ENCODE measurements at places on chromosomes 13 and 19. TPM values are rescaled to one million over a fixed set of nuclear protein-coding genes. Genes with fewer than 3 reads are reported as not detected.

DNA sequence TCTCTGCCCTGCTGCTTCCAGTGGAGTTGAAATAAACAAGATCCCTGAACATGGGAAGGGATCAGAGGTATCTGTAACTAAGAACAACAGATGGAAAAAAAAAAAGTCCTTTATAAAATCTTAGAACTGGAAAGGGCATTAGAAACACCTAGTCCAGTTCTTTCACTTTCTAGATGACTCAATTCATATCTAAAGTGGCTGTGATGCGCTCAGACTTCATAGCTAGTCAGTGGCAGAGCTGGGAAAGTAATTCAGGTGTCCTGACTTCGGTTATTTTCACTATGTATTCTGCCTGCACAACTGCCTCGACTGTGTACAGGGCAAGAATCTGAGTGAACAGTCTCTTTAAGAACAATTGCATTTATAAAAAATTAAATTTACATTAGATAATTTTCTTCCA lies 151.8 kb upstream of the TMTC4 start:
- no peak for DNase-seq

- DNase-seq: no peak
Measured at GRCh38 chr13:50701469-50701868, 142.0 kb downstream of the DLEU7 start.

GRCh38 chr13:71712988-71713653 lies 153.9 kb downstream of the DACH1 start:
- DNase-seq: no peak

DNA sequence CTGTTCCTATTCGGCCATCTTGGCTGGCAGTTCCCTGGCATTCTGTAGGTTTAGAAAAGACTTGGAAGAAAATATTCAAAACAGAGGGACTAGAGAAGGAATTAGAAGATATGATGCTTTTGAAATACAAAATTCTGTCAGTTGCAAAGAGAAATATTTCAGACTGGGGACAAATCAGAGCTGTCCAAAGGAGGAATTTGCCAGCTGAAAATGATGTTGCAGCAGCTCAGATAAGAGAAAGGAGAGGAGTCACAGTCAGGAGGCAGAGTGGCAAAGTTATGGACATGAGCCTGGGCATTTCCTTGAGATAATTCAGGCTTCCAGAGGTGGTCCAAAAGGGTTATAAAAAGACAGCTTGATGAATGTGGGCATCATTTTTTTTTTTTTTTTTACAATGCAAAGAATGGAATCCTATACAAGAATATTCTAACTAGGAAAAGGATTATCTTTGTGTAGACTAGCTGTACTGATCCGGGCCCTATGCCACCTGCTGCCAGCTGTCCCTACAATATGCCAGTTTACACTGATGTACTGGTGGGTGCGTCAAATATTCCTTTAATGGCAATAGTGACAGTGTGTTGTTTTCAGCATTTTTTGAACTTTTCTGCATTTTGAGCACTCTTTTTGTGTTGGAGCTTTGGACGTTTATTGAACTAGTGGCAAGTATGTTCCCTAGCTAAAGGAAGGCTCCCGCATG lies 31.8 kb upstream of the CBY2 start:
- no peak for DNase-seq

DNA sequence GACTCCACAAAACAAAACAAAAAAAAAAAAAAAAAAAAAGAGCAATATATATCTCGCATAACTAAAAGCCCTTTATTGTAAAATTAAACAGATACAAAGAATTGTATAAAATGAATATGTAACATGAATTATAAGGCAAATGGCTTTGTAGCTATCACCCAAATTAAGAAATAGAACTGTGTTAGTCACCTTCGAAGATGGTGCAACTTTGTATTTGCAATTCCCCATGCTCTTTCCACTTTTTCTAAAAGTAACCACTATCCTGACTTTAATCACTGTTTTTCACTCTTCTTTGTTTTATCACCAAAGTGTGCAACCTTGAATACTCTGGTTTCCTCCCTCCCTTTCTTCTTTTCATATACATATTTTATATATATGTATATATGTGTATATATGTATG lies 57.1 kb upstream of the HTR2A start:
- no peak for DNase-seq

DNA sequence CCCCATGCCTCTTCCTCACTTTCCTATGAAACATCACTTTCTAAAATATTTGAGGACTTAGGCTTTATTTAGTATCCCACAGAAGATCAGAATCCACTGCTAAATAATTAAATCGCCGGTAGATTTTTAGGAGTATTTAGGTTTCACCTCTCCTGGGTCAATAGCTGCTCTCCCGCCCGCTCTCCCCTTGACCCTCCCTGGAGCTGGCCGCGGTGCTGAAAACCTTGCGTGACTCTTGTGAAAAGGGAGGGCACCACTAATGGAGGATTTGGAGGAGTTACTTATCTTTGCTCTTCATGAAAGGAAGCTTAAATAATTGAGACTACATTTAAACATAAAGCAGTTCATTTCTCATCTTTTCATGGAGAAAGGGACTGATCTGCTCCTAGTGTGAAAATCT lies 14.1 kb downstream of the POU4F1 start:
- DNase-seq: no peak

DNA sequence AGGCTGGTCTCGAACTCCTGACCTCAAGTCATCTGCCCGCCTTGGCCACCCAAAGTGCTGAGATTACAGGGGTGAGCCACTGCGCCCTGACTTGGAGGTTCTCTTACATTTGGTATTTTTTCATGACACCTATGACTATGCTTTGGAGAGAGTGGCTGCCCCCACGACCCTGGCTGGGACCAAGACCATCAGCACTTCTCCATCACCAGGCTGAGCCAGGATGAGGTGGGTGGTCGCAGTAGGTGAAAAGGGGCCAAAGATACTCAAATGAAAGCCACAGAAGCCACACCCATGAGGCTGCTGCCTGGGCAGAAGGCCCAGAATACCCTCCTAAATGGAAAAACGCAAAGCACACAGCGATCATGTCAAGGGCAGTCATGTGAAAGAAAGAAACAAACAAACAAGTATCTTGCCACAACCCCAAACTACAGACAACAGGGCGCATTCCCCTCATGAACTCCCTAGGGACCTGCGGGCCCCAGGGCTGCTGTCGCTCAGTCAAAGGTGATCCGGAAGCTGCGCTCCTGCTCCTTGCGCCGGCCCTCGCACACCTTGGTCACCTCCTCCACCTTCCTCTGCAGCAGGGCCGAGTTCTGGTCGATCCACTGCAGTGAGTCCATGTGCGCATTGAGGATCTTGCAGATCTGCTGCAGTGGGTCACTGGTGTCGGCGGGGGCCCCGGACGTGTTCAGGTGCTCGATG lies 11.2 kb upstream of the IL4I1 start:
- DNase-seq: no peak

DNA sequence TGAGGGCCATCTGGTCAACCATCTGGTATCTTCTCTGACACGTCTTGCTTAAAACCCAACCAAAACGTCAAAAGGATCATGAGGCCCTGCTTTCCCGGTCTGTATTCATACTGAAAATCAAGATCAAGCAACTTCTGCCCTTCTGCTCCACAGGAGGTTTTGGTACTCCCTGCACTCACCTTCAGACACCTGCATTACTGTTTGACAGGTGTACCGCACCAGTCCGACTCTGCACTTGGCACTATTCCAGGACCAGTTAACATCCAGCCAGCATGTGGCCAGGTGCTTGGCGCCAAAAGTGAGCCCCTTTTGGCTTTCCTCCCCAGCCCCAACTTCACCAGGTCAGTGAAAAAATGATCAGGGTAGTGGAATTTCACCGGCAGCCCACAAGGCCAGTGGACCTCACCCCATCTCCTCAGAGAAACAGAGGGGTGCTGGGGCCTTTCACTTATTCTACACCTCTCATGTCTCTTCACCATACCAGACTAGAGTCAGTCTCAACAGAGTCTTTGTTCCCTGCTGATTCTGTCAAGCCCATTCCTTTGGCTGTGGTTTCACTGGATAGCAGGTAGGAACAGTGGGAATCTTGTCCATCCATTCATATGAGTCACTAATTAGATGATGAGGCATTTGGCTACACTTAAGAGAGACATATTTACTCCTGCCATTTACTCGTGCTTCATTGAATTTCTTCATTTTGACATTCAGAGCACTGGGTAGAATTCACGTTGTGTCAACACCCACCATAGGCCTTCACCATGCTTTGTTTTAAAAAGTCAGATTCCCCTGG lies 85.3 kb downstream of the ZNF726 start:
- DNase-seq: no peak

DNA sequence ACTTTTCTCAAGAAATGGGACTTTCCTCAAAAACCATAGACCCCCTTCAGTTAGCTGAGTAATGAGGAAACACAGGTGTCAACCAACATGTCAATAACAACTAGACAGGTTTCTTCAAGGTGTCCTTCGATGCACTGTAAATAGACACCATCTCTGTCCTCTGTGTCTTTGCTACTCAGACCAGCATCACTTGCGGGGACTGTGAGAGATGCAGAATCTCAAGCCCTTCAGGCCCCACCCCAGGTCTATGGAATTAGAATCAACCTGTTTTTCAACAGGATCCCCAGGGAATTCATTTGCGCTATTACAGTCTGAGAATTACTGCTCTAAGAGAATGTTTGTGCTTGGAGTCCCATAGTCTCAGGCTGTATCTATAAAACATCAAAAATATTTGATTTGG lies 469.9 kb downstream of the COG6 start:
- no peak for DNase-seq

Gene COX7A1
- not detected for total RNA-seq

Gene KLK8
- total RNA-seq: 8.6 TPM

Gene SIGLEC12
- not detected for total RNA-seq

Gene KASH5
- total RNA-seq: not detected

Gene PRODH2
- not detected for total RNA-seq

All from mesothelial cell of epicardium (in vitro differentiated cells).